Left colon (tissue), 2 donors: ENCODE measurements at places on chromosomes 2 and 18. TPM values are rescaled to one million over a fixed set of nuclear protein-coding genes. Genes with fewer than 3 reads are reported as not detected.

UGT1A8 gene
- 25.1 TPM for total RNA-seq

DNA sequence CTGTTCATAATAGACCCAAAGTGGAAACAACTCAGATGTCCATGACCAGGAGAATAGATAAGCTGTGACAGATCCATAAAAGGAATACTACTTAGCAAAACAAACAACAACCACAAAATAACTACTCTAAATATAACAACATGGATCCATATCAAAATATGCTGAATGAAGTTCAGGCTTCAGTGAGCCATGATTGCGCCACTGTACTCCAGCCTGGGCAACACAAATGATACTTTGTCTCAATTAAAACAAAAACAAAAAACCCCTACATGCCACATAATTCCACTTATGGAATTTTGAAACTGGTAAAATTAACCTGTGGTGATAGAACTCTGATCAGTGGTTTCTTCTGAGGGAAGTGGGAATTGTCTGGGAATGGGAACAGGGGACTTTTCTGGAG lies 11.2 kb upstream of the MYO3B start:
- DNase-seq, result no peak

GRCh38 chr2:74863802-74864248 lies 29.9 kb downstream of the HK2 start:
- peak; percentile 79 for DNase-seq

DNA sequence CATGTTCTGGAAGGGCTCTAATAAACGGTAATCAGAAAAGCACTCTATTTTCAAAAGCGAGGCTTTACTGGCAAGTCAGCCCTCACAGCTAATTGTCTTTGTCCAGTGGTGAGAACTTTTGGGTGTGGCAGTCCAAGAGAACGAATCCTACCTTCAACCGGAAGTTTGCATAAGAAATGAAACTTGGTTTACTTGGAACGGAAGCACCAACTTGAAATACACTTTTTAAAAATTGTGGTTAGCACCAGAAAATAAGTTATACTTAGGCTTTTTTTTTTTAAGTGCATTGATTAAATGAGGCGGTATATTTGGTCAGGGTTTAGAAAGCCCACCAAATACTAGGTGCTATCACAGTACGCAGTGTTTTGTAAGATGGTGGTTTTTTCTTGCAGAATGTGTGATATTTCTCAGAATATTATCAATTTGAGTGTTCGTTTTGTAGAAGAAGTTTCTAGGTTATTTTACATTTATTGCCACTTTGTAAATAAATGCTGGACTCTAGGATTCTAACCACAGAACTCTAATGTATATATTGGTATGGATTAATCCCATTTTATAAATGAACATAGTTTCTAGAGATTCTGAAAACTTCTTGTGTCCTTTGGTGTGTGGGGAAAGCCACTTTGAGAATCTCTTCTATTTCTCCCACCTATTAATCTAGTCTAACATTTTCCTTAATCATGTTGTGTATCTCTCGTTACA lies 1.2 kb downstream of the MYL12A start:
- peak; percentile 31 for DNase-seq
